ENCODE measurements at places on chromosomes 2 and 18.

- no peak for DNase-seq
Observed at GRCh38 chr2:68964282-68964681, 10.2 kb upstream of the GKN1 start.

GRCh38 chr2:201093573-201093972, 21.8 kb downstream of the NDUFB3 start:
- no peak for DNase-seq

DNA sequence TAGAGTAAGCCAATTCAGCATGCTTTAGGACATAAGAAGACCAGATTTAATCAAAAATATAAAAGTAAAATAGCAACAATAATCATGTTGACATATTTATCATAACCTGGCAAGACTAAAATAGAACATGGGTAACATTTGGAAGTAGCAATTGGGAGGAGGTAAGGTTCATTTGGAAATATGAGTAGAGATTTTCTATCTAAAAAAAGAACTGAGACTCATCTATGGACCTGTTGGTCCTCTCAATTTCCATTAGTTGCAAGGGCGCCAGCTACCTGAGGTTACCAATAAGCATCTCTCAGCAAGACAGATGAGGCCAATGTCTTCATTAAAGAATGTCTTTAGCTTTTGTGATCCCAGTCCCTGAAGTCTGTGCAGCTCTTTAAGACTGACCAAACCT, 196.0 kb downstream of the IRS1 start:
- DNase-seq = no peak

GRCh38 chr18:44802508-44802907, 121.8 kb downstream of the SETBP1 start:
- no peak for DNase-seq

DNA sequence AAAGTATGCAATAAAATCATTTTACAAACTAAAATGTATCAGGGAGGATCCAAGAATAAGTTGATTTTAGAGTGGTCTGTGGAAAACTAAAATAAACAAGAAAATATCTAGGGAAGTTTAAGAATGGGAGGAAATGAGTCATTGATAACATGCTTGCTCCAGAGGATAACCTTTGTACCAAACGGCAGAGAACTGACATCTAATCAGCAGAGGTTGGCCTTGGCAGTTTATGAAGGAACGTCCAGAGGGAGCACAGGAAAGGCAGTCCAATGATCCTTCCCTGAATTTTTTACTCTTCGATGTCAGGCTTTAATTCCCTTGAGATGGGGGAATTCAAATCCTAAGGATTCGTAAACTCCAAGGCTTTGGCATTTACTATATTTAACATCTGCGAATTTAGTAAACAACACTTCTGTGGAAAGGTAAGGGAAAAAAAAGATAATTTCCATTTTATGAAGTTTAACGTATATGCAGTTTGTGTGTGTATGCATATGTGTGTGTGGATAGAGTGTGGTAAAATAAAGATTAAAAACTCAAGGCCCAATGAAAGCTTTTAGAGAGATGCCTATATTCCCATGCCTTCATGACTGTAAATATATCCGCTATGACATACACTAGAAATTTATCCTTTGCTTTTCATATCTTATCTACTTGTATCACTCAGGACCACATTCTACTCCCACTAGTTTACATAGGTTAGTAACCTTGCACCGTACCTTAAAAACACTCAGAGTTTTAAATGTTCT, 8.7 kb upstream of the INPP1 start:
- no peak for DNase-seq

GRCh38 chr2:133982256-133982655, 271.6 kb upstream of the MGAT5 start:
- DNase-seq = no peak
